RWPE1 (cell line): ENCODE measurements at places on chromosomes 2 and 18.

GRCh38 chr2:12665334-12665733 lies 51.4 kb upstream of the TRIB2 start:
- DNase-seq, result no peak

- DNase-seq, result no peak
Observed at GRCh38 chr2:29010946-29011345, 29.8 kb downstream of the TOGARAM2 start.

DNA sequence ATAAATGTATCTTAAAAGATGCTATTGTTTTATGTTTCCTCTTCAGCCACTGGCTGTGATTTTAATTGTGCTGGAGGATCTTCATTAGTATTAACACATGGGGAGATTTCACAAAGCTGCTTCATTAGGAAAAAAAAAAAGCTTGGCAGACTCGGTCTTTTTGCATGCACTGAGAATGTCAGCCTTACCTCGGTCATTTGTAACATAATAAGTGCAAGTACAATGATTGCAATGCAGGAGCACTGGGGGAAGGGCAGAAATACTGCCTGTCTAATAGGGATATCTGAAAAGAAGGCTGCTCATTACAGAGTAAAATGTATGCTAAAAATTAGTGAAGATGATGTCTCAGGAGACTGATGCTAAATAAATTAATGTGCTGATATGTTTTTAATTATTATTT lies 1.3 kb upstream of the BAZ2B start:
- DNase-seq, result no peak

- DNase-seq, result no peak
Observed at GRCh38 chr2:82412021-82412420, 2047.1 kb downstream of the SUCLG1 start.

DNA sequence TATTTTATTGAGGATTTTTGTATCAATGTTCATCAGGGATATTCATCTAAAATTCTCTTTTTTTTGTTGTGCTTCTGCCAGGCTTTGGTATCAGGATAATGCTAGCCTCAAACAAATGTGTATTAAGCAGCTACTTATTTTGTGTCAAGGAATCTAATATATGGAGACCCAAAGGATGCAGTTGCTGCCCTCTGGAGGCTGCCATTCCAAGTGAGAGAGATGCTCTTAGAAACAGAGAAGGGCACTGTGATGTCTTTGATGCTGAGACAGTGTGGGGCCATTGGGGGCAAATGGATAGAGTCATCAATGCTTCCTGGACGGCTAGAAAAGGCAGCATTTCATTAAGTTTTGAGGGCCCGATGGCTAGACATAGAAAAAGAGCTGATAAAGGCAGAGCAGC lies 292.6 kb downstream of the SETBP1 start:
- DNase-seq, result no peak

GRCh38 chr2:175034716-175035115 lies 29.5 kb upstream of the CHN1 start:
- no peak for DNase-seq

DNA sequence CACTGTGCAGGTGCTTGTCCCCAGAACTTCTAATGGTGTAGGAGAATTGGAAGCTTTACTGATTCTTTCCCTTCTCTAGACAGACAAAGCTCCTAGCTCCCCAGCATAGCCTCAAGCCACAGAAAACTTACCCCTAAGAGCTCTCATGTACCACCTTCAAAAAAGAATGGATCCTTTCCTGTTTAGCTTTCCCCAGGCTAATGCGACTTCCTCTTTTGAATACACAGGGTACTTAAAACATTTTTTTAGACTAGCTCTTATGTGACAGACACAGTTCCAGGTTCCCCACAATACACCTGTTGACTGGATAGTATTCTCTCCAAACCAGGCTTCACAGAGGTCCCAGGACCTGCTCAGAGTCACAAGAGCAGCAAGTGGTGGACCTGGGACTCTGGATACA lies 8.3 kb downstream of the CTAGE1 start:
- DNase-seq, result no peak

GRCh38 chr2:96082211-96083063 lies 33.9 kb downstream of the ADRA2B start:
- DNase-seq, result no peak

DNA sequence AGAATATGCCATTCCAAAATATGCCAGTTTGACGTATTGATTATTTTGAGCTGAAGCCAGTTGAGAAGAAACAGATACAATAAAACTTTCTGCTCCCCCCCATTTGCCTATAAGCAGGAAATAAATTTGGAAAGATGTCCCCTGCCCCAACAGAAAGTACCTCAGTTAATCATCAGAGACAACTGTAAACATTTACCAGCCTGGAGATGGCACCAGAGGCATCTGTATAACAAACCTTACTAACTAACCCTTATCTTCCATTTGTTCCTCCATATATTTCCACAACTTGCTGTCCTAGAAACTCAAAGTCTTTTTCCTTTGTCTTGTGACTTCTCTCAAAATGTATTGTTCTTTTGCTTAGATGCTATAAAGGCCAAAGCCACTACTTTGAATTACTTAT lies 93.8 kb downstream of the AKAIN1 start:
- no peak for DNase-seq

DNA sequence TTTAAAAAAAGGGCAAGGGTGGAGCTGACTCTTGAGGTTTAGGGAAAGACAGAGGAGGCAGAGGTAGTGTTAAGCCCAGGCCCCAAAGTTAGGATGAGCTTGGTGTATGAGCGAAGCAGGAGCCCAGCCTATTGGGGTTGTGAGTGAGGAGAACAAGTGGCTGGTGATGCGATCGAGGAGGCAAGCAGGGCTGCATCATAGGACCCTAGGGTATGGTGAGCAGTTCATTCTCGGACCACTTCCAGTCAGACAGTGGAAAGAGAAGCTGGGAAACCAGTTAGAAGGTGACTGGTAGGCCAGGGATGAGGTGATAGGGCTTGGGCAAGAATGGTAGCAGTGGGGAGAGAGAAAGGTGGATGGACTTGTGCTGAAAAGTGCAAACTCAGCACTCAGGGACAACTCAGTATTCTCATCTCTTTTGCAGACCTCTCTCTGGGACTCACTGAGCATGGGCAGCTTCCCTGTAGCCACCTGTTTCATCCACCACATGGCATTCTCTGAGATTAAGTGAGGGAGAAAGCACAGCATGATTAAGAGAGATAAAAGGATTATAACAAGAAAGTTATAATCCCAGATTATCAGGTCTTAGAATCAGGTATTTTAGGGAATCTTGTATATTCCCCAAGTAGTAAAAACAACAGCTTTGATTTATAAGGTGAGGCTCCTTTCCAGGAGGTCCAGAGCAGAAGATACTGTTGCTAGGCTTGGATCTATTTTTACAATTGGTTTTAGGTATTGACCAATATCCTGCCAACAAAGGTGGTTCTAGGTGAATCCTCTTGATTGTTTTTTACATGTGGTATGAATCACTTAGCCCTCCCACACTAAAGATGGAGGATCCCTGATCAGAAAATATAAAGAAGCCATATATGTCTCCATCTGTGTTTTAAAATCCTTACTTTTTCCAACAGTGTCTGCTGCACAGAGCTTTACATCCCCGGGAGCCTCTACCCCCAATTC lies 38.3 kb downstream of the XRCC5 start:
- no peak for DNase-seq

GRCh38 chr2:68726608-68727367 lies 7.8 kb upstream of the ARHGAP25 start:
- no peak for DNase-seq

DNA sequence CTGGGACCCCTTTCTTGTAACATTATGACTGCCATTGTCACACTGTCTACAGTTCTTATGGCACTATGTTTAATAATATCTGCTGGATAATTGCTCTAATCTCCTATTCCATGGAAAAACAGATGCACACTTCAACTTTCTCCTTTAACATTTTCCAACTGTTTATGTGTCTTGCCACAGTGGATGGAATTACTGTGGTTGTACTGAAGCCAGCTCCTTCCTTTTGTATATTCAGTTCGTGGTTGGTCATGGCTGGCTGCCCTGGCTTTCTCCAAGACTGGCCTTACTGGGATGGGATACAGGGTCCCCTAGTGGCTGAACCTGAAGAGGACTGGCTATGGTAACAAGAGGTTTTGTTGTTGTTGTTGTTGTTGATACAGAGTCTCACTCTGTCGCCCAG lies 113.9 kb downstream of the SS18 start:
- DNase-seq, result no peak

- DNase-seq, result no peak
Observed at GRCh38 chr18:32219431-32220018, 29.7 kb downstream of the MEP1B start.

GRCh38 chr2:196365923-196366322 lies 194.5 kb upstream of the STK17B start:
- DNase-seq, result no peak

- no peak for DNase-seq
Observed at GRCh38 chr2:220442012-220442411, 814.6 kb downstream of the SLC4A3 start.

GRCh38 chr2:115199966-115200365 lies 757.5 kb downstream of the DPP10 start:
- no peak for DNase-seq

DNA sequence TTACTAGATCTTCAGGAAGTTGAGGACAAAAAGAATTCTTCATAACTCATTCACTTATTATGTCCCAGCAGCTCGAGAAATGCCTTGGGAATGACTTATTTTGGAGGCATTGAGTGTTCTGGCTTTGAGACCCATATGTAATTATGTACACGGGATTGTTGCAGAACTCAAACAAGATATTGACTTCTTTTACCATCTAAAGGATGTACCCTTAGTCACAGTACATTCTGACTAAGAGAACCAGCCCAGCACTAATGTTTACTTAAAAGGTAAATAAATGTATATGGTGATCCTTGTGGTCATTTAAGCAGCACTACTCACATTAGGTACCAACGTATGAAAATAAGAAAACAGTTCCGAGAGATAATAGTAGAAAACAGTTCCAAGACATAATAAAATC lies 268.9 kb downstream of the ADCYAP1 start:
- no peak for DNase-seq

DNA sequence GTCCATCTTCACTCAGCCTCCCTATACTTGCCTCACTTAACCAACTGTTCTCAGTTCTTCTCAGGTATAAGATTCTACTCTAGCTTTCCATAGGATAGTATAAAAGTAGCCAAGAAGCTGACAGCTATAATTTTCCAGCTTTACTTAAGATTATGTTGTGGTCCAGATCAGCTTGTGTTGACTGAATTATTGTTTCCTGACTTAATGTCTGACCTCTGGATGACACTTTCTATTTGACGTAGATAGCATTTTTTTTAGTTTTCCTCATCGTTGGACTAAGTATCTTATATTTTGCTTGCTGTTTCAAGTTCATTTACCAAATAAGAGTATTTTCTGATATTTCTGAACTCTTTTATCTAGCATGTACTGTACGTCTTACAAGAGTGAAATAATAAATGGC lies 1272.5 kb upstream of the CDH2 start:
- DNase-seq, result no peak

GRCh38 chr2:143622106-143622505 lies 492.9 kb downstream of the ARHGAP15 start:
- DNase-seq, result no peak

DNA sequence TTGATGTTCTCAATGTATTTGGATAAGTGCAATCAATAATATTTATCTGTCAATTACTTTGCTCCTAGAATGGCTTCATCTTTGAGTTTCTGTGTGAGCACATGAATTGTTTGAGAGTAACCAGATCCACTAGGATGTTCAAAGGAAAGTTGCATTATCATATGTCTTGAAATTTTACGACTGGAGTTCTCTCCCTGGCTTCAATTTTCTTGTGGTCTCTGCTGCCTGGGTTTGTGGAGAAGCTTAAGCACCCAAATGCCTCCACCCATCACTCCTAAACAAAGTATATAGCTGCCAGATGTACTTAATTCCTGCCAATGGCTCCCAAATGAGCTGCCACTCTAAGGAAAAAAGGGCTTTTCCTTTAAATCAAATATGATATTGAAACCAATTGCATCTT lies 1149.4 kb upstream of the ZEB2 start:
- no peak for DNase-seq

- peak; percentile 62 for DNase-seq
Observed at GRCh38 chr2:17309741-17310339, 208.4 kb downstream of the RAD51AP2 start.

DNA sequence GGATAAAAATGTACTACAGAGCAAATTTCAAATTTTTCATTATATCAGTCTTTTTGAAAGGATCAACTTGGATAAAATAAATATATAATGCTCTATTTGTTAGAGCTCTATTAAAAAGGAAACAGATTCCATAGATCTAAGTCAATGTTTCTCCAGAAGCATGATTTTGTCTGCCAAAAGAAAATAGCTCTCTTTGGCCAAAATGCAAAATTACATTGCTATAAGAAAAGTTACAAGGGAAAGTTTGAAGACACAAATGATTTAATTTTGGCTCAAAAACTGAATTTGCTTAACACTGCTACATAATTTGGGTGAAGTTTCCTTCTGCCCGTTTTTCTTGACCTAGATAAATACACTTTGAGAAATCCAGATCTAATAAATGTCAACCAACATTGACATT lies 15.7 kb downstream of the C2orf69 start:
- DNase-seq, result no peak

GRCh38 chr2:227471412-227471811 lies 544 bp upstream of the AGFG1 start:
- DNase-seq, result no peak

GRCh38 chr2:33100921-33101320 lies 154.2 kb downstream of the LTBP1 start:
- no peak for DNase-seq

GRCh38 chr18:75205514-75206132 lies 3.3 kb downstream of the PTGR3 start:
- DNase-seq, result no peak

GRCh38 chr2:10320933-10321332 lies 18.2 kb downstream of the HPCAL1 start:
- DNase-seq, result no peak

- DNase-seq, result no peak
Observed at GRCh38 chr2:96596596-96596995, 41.5 kb downstream of the KANSL3 start.

GRCh38 chr18:58394602-58395425 lies 234.1 kb downstream of the ALPK2 start:
- DNase-seq, result no peak

DNA sequence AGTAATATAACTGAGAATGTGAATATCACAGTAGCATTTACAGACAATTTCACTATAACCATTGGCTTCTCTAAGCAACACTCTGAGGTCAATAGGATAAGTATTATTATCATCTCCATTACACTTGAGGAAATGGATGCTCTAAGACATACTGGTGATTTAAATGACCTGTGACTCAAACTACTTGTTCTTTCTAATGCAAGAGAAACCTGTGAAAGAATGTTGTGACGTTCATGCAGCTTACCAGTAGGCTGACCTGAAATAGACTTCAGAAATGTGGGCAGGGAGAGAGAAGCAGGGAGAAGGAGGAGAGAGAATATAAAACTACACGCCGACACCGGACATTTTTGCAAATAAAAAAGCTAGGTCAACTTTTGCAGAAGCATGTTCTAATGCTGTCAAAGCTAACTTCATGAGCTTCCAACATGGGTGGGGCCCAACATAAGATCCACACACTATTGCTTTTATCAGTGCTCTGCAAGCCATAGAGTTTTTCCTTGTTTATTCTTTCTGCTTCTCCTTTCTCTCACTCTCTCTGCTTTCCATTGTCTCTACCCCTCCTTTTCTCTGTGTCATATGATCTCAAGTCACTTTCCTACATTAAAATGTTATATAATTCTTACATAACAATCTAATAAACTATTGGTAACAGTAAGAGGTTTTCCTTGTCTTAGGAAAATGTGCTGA lies 217.6 kb upstream of the FN1 start:
- DNase-seq, result no peak
